AG10803 (cell line): ENCODE measurements at places on chromosomes 11 and 22.

DNA sequence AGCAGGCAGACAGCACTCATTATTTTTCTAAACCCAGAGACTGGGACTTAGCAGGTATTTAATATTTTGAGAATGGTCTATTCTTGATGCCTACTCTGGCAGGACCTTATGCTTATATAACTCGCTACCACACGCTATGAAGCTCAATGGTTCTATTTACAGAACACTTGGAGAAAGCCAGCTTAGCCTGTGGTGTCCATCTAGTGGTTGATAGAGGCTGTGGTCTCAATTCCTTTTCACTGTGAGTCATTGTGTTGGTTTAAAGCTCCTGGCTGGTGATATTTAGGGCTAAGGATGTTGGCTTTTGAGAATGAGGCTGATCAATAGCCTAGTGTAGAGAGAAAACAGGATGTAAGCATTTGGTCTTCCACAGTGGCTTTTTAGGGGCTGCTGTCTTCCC is 206.4 kb downstream of the DBX1 start:
- DNase-seq, result peak; percentile 84

- peak; percentile 44 for DNase-seq
These were observed 434 bp downstream of the BANF1 start for GRCh38 chr11:66002648-66003225.

DNA sequence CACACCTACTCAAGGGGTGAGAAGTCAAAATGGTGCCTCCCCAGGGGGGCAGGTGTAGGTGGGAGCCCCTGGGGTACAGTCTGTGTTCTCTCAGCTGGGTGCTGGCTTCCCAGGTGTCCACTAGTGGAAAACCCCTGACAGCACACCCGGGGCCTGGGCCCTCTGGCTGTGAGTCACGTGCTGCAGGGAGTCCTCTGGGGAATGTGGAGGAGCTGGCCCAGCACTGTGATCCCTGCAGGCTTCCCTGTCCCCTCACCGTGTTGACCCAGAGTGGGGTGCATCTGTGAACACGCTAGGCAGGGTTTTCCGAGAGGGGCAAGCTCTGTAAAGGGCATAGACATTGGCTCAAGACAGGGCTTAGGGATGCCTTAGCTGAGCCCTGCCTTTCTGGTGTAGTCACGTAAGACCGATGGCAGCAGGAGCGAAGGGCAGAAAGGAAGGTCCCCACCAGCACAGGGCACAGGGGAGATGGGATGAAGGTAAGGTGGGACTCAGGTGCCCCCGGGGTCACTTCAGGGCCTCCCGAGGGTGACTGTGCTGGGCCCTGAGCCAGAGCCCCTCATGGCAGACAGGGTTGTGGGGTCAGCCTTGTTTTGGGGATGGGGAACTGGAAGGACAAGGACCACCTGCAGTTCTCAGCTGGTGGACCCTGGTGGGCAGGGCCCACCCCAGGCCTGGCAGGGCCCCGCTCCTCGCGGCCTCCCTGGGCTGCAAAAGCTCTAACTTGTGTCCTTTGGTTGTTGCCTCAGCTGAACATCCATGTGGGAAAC is 14.1 kb downstream of the DERL3 start:
- no peak for DNase-seq

DNA sequence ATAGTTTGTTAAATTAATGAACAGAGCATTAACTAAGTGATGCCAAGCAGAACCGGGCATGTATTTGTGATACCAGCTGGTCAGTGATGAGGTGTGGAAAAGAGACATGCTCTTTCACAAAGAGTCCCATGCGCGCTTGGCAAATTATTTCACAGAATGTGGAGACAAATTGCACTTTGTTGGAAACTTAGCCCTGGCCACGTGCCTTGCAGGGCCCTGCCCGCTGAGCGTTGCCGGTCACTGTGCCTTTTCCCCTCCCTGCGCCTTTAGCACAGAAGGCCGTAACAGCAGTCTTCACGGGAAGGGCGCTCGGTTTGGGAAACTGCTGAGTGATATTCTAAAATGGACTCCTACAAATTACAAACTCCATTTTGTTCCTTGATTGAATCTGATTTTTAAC is 235.9 kb downstream of the TBC1D22A start:
- DNase-seq, result no peak

GRCh38 chr11:66292543-66293332 is 1.0 kb downstream of the TMEM151A start:
- DNase-seq, result no peak

DNA sequence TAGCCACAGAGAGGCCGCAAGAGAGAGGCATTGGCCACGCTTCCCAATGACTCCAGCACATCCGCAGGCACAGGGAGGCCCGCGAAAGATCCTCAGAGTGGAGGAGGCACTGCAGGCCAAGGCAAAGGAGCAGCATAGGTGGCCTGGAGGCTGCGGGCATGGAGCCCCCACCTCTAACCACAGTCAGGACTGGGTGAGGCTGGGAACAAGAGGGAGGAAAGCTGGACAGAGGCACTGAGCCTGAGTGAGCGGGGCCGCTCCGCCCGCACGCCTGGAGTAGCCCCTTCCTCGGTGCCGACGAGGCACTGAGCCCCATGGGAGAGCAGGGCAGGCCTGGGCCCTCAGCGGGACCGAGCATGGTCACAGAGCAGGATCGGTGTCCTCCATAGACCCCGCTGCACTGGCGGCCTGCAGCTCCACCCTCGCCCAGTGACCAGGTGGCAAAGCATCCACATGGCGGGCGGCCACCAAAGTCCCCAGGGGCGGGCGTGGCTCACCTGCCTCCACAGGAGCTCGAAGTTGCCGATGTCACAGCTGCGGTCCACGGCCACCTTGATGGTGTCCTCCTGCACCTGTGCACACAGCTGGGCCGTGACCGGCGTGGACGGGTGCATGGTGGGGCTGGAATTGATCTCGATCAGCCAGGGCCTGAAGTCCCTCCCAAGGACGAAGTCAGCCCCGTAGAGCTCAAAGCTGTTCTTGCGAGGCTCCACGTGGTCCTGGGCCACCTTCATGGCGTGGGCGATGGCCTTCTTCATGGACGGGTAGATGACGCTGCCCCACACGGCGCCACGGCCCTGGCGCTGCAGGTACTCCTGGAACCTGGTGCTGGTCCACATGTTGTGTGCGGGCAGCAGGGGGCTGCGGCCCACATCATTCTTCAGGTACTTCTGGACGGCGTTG is 18.9 kb upstream of the IL17REL start:
- DNase-seq, result no peak

DNA sequence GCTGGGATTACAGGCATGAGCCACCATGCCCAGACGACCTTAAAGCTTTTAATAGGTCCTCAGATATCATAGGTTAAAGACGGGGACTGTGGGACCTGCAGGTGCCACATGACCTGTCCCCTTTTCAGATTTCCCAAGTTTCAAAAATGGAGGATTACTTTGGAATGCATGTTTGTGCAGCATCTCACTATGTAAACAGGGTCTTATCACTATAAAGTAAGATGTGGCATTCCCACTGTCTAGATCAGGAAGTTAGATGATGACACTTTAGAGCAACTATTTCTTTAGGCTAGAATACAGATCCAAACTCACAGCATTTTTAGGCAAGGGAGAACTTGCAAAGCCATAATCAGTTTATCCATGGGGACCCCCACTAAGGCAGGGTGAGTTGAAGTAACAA is 92.8 kb downstream of the USP35 start:
- DNase-seq, result no peak

DNA sequence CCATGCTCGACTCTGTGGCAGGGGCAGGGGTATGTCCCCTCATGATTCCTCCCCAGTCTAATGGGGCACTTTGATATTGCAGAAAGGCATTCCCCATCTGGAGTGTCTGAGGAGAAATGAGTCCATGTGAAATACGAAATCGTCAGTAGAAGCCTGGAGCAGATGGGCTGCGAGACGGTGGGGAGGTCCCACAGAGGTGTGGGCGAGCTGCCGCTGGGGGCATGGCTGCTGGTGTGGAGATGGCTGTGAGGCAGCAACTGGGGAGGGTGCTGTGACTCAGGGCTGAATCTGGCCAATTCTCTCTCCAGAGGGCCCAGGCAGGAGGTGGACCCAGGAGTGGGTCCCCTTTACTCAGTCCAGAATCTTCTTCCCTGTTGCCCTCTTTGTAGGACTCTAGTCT is 11.2 kb downstream of the KCTD21 start:
- DNase-seq, result no peak

- DNase-seq, result no peak
These were observed 37.1 kb upstream of the IL17RA start for GRCh38 chr22:17047656-17048055.

GRCh38 chr11:2881076-2881980 is 4.2 kb downstream of the CDKN1C start:
- no peak for DNase-seq

GRCh38 chr11:23759489-23759888 is 737.4 kb upstream of the LUZP2 start:
- no peak for DNase-seq

DNA sequence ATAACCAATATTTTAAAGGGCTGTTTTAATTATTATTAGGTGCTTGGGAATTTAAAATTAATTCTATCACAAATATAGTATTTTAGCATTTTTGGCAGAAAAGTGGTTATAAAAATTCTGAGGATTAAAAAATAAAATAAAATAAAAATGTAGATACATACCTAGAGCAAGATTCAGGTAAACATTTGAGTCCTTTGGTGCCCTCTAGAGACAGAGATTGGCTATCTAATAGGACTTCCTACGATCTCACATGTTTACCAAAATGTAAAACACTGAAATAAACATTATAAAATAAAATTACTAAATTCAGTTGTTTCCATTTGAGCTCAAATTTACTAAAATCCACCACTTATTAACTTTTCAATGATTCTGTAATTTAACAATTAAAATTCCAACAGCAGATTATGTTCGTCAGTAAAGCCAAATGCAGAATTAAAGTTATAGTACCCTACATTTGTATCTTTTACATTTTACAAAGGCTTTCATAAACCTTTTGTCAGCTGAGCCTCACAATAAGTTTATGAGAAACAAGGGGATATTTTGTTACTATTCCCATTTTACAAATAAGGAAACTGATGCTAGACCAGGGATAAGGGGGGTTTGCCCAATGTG is 27.7 kb downstream of the SLC36A4 start:
- DNase-seq, result peak; percentile 12

DNA sequence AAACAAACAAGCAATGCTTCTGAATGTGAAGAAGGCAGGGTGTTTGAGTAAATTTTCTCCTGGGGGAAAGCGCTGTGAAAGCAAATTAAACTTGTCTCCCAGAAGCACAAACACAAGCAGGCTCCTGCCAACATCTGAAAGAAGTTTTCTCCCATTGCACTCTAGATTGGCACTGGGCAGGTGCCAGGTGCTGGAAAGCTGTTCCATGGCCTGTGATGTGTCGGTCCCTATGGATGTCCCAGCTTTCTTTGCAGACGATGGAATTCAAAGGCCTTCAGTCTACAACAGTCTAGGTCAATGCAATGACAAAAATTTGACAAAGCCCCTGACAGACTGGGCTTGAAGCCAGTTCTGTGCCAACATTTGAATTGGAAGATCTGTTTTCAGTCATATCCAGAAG is 246.1 kb upstream of the NARS2 start:
- no peak for DNase-seq

GRCh38 chr11:21564833-21565682 is 627.8 kb upstream of the ANO5 start:
- DNase-seq, result no peak

GRCh38 chr11:115418626-115419025 is 85.6 kb downstream of the CADM1 start:
- DNase-seq, result no peak
